CD4-positive, alpha-beta T cell treated with Interferon alpha-2 for 1 hour (primary cell): ENCODE measurements at places on chromosomes 1 and 21.

- no peak for DNase-seq
These were observed 112.5 kb downstream of the MRPL39 start for GRCh38 chr21:25494804-25495203.

- no peak for DNase-seq
These were observed 11.3 kb downstream of the CACHD1 start for GRCh38 chr1:64480999-64481772.

GRCh38 chr1:94319319-94320102 is 82.1 kb upstream of the ARHGAP29 start:
- no peak for DNase-seq

GRCh38 chr21:38467911-38468310 is 30.4 kb downstream of the ERG start:
- no peak for DNase-seq

- no peak for DNase-seq
These were observed 3.5 kb upstream of the CLEC20A start for GRCh38 chr1:178500091-178500770.

GRCh38 chr1:180994262-180994661 is 28.4 kb downstream of the STX6 start:
- DNase-seq = no peak

DNA sequence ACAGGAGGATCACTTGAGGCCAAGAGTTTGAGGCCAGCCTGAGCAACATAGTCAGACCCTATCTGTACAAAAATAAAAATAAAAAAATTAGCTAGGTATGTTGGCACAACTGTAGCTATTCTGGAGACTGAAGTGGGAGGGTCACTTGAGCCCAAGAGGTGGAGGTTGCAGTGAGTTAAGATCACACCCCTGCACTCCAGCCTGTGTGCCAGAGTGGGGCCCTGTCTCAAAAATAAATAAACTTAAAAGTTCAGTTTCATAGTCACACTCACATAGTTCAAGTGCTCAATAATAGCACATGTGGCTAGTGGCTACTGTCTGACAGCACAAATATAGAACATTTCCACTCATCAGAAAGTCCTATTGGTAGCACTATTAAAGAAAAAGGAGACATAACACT is 5.2 kb upstream of the EVI5 start:
- no peak for DNase-seq

DNA sequence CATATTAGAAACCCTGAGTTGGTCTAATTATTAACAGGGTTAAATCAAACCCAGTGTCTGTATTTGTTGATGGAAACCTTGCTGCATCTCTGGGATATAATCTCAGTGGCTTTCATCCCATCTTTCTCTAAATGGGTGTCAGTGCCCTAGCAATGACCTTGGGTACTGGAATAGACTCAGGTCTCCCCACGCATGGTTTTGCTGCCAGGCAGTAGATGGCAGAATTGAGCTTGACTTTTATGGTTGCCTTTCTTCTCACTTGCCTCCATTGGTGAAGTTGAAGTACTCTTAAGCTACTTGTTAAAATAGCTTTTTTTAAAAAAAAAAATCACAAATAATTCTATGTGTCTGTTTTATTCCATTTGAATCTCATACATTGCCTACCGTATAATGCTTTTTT is 81.8 kb upstream of the HMCN1 start:
- DNase-seq = no peak

GRCh38 chr1:95236784-95237575 is 3.0 kb downstream of the RWDD3 start:
- DNase-seq = no peak

GRCh38 chr1:186715887-186716809 is 35.9 kb upstream of the PTGS2 start:
- no peak for DNase-seq

GRCh38 chr1:245877976-245878375 is 629.1 kb downstream of the SMYD3 start:
- no peak for DNase-seq

- DNase-seq = no peak
These were observed 39.6 kb upstream of the CDC42BPA start for GRCh38 chr1:227357927-227358302.

GRCh38 chr1:62783736-62784508 is at the start of gene ATG4C:
Gene ATG4C (plus strand): TSS chr1:62784132. CDS start chr1:62803787, 19,655 bp downstream.
- DNase-seq = peak; percentile 93

DNA sequence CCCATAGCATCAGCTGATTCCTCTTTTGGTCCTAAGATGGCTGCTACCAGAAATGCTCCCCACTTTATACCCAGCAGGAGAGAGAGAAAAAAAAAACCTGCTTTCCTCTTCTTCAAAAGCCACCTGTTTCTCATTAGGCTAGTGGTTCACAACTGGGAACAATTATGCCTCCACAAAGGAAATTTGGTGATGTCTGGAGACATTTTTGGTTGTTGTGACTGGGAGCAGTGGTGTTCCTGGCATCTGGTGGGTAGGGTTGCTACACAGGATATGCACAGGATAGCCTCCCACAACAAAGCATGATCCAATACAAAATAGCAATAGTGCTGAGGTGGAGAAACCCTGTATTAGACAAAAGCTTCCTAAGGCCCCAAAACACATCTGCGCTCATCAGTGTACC is 38.5 kb upstream of the SGIP1 start:
- no peak for DNase-seq
